T-helper 1 cell treated with Interleukin-12 subunit alpha and Interleukin-12 subunit beta and Interleukin-4 antibody, amounts not matched to agents 30 ng/mL and 1 ng/mL, for 36 hours (primary cell): ENCODE measurements at places on chromosomes 1 and 21. TPM values are rescaled to one million over a fixed set of nuclear protein-coding genes. Genes with fewer than 3 reads are reported as not detected.

The CBR1 gene
- 42.8 and 47.2 TPM in 2 replicates for total RNA-seq

The FLAD1 gene
- total RNA-seq, result 55.8 and 56.9 TPM in 2 replicates

The ANKRD35 gene
- 0.83 and 0.88 TPM in 2 replicates for total RNA-seq

The S1PR1 gene
- total RNA-seq, result 132 TPM in 2 replicates

The AMY1B gene
- total RNA-seq, result not detected in 2 replicates

The DPH2 gene
- 40.4 and 41.2 TPM in 2 replicates for total RNA-seq

The PROX1 gene
- total RNA-seq, result not detected in 2 replicates

The RGS13 gene
- not detected in 2 replicates for total RNA-seq

The PCP4L1 gene
- total RNA-seq, result 0.15 and 0.29 TPM in 2 replicates

The CNIH3 gene
- 1.3 and 2.0 TPM in 2 replicates for total RNA-seq

The MEGF6 gene
- 8.3 and 9.6 TPM in 2 replicates for total RNA-seq
